ENCODE measurements at places on chromosomes 16 and 17.
A peak's percentile ranks its signal among the peaks of the same experiment; 100 is the strongest.

DNA sequence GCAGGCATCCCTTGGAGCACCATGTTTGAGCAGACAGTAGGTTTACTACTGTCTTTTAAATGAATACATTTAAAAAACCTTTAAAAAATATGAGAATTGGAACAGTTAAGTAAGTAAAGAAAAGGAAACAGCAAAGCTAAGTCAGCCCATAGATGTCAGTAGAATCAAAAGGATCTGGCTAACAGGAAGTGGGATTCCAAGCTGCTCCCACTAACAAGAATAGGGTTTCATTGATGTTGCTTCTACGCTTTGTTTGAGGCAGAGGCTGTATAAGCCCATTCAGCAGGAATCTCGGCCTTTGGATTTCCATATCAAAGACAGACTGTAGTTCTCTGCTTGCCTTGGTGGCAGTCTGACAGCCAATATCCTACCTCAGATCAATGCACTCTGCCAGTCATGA, 122.9 kb upstream of the ELAC2 start:
- DNase-seq = peak; percentile 44

DNA sequence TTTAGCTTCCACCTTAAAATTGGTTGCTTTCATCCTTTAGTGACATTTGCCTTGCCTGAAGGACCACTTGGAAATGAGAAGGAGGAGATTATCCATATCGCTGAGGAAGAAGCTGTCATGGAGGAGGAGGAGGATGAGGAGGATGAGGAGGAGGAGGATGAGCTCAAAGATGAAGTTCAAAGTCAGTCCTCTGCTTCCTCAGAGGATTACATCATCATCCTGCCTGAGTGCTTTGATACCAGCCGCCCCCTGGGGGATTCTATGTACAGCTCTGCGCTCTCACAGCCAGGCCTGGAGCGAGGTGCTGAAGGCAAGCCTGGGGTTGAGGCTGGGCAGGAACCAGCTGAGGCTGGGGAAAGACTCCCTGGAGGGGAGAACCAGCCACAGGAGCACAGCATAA, 11.5 kb upstream of the TMEM106A start:
- DNase-seq = no peak

GRCh38 chr17:7575481-7575883, 4.0 kb upstream of the CD68 start:
- no peak for DNase-seq

GRCh38 chr16:4683255-4684057, 9.9 kb upstream of the NUDT16L1 start:
- no peak for DNase-seq
